H7 (cell line): ENCODE measurements at places on chromosomes 11 and 22. TPM values are rescaled to one million over a fixed set of nuclear protein-coding genes. Genes with fewer than 3 reads are reported as not detected.
A peak's percentile ranks its signal among the peaks of the same experiment; 100 is the strongest.

DNA sequence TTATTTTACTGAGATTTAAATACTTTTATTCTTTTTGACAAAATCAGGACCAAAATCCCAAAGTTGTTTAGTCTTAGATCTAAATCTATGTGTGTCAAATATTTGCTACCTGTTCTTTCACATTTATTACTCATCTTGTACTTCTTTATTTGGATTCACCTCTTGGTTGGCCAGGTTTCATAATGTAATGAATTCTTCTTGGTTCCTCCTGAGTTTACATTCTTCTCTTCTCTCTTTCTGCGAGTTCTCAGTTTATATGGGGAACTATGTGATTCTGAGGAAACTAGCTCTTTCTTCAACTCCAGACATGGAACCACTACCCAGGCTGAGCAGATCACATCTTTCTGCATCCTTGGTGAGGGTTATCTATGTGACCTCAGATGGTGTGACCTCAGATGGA, 50.2 kb downstream of the EHF start:
- no peak for DNase-seq

CLTCL1 gene
- 10.3 and 11.0 TPM in 2 replicates for total RNA-seq

DNA sequence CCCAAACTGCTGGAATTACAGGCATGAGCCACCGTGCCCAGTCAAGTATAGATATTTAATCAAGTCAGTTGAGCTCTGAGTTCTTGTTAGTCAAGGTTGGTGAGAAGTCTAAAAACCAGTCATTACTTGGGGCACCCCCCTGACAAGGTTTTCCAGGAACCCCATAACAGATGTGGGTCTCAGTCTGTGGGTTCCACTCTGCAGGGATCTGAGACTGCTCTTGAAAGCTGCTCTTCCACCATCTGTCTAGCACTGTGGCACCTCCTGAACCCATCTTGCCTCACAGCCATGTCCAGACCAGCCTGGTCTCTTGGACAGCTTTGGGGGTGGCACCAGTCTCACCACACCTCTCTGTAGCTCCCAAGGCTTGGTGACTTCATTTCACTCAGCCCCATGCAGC, 44.3 kb upstream of the PLET1 start:
- no peak for DNase-seq

NPAS4 gene
- total RNA-seq, result 0.04 TPM in 1 of 2 replicates, not detected in the other

APLNR gene
- total RNA-seq, result 1.4 and 3.4 TPM in 2 replicates

DNA sequence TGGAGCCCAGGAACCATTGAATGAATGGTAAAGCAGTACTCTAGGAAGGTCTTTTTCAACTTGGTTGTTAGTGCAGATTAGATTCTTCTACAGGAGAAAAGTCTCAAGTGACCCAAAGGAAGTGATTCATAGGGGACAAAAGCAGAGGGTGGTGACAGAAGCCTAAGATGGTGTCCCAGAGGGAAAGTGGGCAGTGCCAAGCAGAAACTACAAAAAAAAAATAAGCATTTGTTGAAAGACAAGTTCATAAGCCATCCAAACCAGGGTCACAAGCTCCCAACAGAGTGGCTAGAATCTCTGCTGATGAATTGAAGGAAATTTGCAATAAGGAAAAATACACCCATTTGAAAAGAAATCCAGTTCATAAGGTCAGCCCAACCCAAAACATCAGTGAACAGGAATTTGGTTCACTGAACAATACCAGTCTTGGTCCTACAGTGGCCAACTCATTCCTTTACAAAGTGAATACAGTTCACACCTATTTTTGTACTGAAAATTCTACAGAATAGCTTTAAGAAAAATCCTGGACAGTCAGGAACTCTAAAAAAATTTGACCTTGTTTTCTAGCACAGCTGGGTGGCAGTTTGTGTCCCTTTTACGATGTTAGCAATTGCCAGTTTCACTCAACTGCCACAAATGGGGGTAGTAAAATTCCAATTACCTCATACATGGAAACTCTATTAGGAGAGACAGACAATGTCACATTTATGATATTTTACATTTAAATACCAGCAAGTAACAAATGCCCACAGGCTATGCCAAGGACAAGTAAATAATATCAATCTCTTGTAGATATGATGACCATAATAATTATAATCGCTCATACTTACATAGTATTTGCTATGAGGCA, 21.6 kb upstream of the NUP160 start:
- no peak for DNase-seq

- DNase-seq, result peak; percentile 30
Measured at GRCh38 chr11:69510471-69511357, 29.3 kb downstream of the LINC01488 start.

DNA sequence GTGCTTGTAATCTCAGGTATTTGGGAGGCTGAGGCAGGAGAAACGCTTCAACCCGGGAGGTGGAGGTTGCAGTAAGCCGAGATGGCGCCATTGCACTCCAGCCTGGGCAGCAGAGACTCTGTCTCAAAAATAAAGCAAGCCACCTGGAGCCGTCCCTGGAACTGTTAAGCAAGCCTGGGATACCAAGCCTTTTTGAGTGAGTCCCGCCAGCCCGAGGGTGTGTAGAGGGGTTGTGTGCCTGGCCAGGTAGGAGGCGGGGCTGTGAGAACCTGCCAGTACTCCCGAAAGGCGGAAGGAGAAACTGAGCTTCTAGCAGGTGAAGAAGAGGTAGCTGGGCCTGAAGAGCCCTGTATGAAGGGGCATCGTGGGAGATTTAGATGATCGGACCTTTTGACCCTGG, 52.4 kb downstream of the TRIOBP start:
- no peak for DNase-seq

GRCh38 chr11:118084247-118084646, 2.5 kb downstream of the SMIM35 start:
- DNase-seq, result no peak

DNA sequence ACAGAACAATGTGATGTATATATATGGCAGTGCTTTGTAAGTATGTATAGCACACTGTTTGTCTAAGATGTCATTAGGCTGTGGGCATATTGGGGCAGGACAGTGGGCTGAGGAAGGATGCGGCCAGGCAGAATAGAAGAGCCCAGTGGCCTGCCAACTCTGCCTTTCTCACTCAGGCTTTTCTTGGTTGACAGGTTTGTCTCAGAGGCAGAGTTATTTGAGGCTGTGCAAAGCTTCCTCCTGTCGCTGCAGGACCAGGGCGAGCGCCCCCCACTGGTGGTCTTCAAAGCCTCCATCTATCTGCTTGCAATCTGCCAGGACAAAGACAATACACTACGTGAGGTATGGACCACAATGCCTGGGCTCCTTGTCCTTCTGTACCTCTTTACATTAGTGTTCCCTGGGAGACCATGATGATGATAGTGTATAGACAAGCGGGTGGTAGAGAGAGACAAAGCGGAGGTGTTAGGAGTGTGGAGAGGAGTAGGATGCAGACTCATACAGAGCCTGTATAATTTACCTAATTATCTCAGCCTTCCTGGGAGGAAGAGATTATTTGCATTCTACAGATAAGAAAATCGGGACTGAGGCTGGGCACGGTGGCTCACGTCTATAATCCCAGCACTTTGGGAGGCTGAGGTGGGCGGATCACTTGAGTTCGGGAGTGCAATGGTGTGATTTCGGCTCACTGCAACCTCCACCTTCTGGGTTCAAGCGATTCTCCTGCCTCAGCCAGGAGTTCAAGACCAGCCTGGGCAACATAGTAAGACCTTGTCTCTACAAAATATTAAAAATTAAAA, 37.3 kb upstream of the CCDC134 start:
- peak; percentile 76 for DNase-seq

DNA sequence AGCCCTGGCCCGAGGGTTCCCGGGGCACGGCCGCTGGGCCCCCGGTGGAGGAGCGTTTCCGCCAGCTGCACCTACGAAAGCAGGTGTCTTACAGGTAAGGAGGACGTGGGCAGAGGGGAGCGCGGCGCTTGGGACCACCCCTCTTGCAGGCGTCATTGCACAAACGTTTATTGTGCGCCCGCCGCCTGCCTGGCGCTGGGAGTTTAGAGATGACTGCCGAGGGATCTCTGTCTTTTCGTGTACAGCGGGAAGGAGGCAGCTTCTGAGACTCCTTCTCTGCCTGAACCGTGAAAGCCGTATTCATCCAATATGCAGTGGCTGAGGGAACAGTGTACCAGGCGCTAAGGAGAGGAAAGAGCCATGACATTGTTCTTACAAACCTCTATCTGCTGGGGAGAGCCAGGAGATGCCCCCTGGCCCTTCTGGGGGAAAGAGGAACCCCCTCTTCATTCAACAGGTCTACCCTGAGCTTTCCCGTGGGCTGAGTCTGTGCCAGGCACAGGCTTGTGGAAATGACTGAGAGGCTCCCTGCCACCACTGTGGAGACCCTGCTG, 13.8 kb upstream of the DGKZ start:
- DNase-seq, result no peak

DNA sequence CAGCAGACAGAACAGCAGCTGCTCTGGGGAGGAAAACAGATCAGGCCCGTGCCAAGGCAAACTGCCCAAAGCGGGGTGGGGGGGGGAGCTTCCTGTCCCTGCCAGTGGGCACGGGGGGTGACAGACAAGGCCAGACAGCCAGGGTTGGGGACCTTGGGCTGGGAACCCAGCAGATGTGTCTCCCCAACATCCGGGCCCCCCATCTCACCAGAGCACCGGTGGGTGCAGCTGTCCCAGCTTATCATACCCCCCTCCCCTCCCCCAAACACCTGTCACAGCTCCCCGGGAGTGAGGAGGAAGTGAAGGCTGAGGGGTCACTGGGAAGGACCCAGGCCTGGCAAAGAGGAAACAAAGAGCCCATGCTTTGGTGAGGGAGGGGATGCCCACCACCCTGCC, 1.3 kb downstream of the PPP1R14B start:
- no peak for DNase-seq

- DNase-seq, result no peak
Measured at GRCh38 chr11:45457649-45458048, 171.5 kb upstream of the SYT13 start.

GRCh38 chr11:35721651-35722282, 59.2 kb downstream of the TRIM44 start:
- no peak for DNase-seq

- no peak for DNase-seq
Measured at GRCh38 chr11:121039971-121040613, 16.2 kb downstream of the TBCEL start.

DNA sequence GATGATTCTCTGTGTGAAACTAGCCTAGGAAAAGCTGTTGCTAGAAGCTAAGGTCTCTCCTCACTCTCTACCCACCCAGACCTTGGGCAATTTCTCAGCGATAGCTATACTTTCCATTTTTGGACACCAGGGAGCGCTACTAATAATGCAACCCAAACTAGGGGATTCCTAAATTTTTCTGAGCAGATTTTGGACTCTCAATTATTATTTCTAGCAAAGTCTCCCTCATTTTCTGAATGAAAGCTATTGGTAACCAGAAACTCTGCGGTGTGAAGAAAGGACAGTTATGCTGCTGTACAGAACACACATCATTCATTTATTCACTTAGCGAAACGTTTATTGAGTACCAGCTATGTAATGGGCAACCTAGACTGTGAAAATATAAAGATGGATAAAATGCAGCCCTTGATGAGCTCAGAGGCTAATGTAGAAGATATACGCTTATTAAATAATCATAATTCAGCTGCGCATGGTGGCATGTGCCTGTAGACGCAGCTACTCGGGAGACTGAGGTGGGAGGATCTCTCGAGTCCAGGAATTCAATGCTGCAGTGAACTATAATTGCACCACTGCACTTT, 6.1 kb upstream of the STIM1 start:
- no peak for DNase-seq

OR56A4 gene
- not detected in 2 replicates for total RNA-seq

DNA sequence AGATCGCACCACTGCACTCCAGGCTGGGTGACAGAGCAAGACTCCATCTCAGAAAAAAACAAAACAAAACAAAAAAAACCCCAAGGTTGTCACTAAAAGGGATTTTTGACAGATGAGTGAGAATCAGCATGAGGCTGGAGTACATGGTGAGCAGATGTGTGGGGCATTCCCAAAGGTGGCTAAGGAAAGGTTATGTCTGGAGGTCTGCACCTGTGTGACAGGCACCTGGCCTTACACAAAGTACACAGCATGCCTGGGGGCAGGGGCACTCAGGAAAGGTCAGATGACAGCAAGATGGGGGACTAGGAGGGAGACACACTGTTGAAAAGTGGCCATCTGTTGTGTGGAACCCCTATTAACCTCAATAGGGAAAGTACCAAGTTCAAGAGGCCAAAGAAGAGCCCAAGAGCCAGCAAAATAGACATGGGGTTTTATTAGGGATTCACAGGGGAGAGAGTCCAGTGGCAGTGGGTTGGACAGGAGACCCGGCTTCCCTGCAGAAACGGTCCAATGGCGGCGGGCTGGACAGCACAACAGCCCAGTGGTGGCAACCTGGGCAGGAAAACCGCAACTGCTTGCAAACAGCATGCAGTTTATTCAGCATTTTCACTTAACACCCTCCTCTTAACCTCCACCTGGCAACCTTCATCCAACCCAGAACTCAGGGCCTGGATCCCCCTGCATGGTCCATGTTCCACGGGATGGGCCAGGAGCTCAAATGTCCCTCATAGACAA, 101.1 kb downstream of the MICAL2 start:
- DNase-seq, result no peak

MUC15 gene
- total RNA-seq, result not detected in 2 replicates

- no peak for DNase-seq
Measured at GRCh38 chr11:116466191-116466590, 306.6 kb downstream of the BUD13 start.

DNA sequence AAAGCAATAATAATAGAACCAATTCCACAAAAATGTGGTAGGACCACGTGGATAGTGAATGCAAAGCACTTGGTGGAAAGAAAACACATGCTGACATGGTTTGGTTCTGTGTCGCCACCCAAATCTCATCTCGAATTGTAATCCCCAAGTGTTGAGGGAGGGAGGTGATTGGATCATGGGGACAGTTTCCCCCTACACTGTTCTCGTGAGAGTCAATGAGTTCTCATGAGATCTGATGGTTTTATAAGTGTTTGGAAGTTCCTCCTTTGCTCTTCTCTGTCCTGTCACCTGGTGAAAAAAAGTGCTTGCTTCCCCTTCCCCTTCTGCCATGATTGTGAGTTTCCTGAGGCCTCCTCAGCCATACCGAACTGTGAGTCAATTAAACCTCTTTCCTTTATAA, 421.9 kb upstream of the CADM1 start:
- no peak for DNase-seq

GRCh38 chr11:25766332-25767015, 565.5 kb upstream of the ANO3 start:
- no peak for DNase-seq

LARGE2 gene
- total RNA-seq, result 36.6 and 38.6 TPM in 2 replicates

SPI1 gene
- total RNA-seq, result 0.42 and 0.81 TPM in 2 replicates

GRCh38 chr22:41175546-41175945, 29.6 kb upstream of the L3MBTL2 start:
- DNase-seq, result no peak
